ENCODE measurements at places on chromosomes 4 and X.
A peak's percentile ranks its signal among the peaks of the same experiment; 100 is the strongest.

GRCh38 chr4:157076578-157076947 lies 613 bp downstream of the GLRB start:
- no peak for DNase-seq

DNA sequence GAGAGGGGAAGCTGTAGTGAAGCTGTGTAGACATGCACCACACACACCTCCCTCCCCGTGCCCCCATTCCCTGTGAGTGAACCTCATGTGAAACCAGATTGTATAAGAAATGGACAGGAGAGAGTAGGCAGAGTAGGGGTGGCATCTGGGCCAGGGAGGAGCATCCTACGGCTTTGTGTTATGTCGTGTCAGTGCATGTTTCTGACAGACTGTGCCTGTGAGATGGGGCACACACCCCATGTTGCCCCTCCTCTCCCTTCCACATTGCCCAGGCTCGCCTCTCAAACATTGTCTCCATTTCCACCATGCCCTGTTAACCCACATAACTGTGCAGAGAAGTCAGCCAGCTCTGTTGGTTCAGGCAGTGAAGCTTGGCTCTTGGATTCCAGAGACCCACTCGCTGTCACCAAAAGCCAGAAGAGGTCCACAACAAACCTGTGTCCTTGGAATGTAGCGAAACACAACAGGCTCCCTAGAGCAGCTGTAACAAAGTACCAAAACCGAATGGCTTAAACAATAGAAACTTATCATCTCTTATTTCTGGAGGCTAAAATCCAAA lies 56.1 kb downstream of the SLC9A6 start:
- no peak for DNase-seq

- DNase-seq = no peak
Observed at GRCh38 chr4:17515445-17516407, 761 bp downstream of the CLRN2 start.

- DNase-seq = no peak
Observed at GRCh38 chrX:5113128-5113527, 1115.5 kb downstream of the NLGN4X start.

GRCh38 chr4:48172651-48173050 lies 38.6 kb upstream of the TXK start:
- DNase-seq = no peak

GRCh38 chr4:17964576-17964975 lies 57.0 kb downstream of the LCORL start:
- no peak for DNase-seq

- DNase-seq = no peak
Observed at GRCh38 chr4:38180456-38180855, 220.3 kb downstream of the PTTG2 start.

DNA sequence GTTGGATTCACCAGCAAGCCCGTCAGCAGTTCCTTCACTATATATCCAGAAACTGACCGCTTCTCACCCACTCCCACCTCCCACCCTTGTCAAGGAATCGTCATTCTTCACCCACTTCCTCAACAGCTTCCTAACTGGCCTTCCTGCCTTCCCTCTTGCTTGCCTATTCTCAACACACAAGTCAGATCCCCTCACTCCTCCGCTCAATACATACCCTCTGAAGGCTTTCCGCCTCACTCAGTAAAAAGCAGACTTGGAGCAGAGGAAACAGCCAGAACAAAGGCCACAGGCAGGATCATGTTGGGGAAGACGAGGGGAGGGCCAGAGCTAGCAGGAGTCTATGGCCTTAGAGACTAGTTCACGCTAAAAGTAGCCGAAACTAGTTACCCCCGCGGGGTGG lies 23.7 kb downstream of the RWDD4 start:
- DNase-seq = no peak

DNA sequence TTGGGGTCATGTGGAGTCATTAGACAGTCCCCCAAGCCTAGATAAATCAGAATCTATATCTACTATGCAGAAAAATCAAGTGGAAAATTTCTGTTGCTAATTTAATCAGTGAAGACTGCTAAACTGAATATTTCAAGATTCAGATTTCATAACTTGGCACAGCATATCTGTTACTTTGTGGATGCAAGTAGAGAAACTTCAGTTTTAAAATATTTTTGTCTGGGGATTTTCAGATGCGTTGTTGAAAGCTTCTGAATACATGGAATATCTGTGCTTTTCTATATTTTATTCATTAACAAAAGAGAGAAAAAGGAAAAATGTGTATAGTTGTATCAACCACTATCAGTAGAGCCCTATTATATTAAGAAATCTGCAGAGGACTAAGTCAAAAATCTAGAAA lies 4.4 kb downstream of the FGF5 start:
- DNase-seq = no peak

DNA sequence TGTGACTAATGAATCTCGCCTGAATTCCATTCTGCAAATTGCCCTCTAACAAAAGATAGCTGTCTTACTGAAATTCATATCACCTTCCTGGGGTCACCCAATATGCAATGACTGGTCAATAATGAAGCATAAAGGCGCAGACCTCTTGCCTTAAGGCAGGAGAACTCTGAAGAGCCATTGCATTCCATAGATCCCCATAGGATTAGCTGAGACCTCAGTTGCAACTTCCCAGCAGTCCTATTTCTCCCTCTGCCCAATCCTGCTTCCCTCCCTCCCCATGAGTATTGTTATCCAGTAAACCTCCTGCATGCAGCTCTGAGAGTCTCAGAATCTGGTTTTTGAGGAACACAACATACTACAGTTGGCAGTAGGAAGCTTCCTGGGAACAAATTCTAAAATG lies 396.5 kb downstream of the DCAF12L2 start:
- no peak for DNase-seq

- peak; percentile 92 for DNase-seq
Observed at GRCh38 chr4:142402156-142402555, 443.9 kb downstream of the INPP4B start.

DNA sequence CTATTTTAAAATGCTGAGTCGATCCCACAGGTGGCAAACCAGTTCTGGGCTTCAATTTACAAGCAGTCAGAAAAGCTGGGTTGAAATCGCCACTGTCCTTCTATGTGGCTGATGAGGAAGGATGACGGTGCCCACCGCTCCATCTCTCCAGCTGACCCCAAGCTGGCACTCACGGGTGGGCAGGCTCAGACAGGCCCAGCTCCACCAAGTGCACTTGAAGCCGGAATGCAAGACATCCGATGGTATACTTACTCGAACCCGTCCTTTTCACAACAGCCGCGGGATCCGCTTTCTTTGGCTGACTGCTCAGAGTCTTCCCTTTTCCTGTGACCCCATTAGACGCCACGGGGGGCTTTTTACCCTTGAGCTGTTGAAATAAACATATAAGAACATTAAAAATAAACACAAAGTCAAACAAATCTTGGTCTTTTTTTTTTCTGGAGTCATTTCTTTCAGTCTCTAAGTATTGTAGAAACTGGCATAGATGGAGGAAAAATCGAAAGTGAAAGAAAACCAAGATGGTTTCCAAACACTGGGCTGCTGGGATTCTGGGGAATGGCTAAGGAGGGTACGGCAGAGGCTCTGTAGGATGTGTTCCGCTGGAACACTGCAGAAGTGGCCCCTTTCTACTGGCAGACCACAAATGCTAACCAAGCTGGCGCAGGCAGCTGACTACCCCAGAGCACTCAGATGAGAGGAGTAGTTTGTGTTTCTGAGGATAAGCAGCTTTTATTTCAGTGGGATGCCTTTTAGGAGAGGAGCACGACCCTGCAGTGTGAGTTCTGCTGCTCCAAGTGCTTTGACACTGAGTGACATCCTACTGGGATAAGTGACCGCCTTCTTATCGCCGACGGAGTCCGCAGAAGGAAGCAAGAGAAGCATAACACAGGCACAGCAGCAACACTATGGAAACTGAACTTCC lies 160.9 kb downstream of the AFAP1 start:
- DNase-seq = no peak

GRCh38 chr4:188452097-188452496 lies 312.9 kb downstream of the TRIML1 start:
- DNase-seq = no peak

DNA sequence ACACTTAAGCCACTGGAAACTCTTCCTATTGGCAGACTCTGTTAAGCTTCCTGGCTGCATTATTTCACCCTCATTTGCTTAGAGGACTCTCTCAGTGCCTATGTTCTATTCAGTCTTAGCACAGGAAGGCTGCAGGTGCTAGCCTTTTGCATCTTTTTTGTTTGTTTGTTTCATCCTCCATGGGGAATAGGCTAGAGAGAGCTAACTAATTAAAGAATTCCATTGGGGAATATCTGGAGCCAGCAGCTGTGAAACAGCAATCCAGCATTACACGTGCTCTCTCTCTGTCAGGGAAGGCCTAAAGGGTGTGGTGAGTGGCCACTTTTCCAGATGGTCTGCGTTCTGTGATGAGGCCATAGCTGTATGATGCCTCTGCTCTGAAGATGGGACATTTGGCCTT lies 633.6 kb downstream of the SPRY1 start:
- DNase-seq = no peak

GRCh38 chrX:13115146-13115855 lies 70.9 kb upstream of the FAM9C start:
- DNase-seq = no peak

DNA sequence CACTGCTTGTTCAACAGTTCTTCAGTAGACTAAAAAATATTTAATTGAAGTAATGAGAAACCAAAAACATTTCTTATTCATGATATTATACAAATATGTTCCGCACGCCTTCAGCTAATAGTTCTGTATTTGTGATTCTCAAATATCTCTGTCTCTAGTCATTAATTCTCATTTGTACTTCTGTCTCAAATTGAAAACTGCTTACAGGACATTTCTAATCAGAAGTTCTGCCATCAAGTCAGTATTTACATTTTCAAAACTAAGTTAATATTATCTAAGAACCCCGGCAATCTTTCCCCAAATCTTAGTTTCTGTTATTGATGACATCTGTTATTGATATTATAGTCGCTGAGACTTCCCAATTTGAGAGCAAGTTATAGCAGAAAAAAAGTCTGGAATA lies 78.6 kb upstream of the PGRMC2 start:
- DNase-seq = no peak

DNA sequence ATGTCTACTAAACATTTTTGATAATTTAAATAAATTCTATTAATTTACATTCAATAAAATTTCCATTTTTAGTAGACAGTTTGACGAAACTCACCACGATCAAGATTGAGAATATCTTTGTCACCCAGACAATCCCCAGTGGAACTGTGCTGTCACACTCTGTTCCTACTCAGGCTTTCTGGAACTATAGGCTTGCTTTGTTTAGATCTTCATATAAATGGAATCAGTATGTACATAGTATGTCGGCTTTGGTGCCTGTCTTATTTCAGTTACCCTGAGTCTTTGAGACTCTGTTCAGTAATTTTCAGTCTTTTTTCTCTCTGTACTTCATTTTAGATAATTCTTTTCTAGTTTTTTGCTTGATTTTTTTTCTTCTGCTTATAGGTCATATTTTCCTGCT lies 163.5 kb upstream of the EMCN start:
- DNase-seq = no peak

- no peak for DNase-seq
Observed at GRCh38 chrX:128165884-128166408, 113.7 kb upstream of the ACTRT1 start.

DNA sequence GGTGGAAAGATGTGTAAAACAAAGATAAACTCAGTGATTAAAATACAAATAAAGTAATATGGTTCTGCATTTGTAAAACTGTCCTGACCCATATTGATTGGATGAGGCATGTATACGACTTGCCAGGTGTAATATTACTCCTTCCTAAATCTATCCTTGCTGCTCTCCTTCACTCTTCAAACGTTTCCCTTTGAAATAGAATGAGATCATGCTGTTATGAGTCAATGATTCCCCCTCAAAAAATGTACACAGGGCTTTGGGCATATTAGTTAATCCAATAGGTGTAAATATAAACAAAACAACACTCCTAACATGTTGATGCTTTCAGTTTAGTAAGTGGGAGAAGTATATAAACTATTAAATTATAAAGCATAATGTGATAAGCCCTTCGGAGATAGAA lies 117.4 kb upstream of the GPM6A start:
- DNase-seq = no peak

DNA sequence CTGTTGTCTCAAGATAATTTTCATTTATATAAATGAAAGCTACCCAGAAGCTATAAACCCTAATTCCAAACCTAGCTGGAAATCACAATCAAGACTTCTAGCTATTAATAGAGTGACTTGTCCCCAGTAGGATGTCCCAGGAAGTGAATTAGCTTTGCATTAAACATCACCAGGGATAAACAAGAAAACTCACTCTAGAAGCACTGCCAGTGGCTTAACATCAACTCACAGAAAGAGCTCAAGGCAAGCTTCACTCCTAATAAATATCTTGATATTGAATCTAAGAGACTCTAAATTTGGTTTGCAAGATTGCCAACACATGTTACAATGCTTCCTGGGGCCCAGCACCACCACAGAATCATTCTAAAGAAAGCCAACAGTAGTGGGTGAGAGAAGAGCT lies 468.7 kb upstream of the FAM241A start:
- no peak for DNase-seq

- peak; percentile 56 for DNase-seq
Observed at GRCh38 chr4:34183926-34184325, 2060.4 kb downstream of the ARAP2 start.

DNA sequence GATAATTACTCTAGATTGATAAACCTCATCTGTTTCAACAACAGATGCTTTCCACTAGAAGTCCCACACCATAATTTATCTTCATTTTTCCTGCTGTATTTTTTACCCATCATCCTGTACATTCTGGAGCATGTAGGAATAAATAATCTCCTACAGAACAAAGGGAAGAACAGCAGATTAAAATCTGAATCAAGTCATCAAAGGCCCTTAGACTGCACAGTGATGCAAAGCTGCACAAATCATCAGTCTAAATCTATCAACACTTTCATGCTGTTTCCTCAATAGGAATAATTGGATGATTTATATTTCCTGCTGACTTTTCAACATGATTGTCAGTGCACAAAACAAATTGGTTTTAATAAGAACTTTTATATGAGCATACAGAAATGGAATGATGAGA lies 1143.9 kb downstream of the STIM2 start:
- peak; percentile 24 for DNase-seq

- DNase-seq = no peak
Observed at GRCh38 chr4:187995322-187996207, at the start of gene ZFP42. TSS of gene ZFP42 (plus strand) at chr4:187995771. CDS start at chr4:188002808, 7,037 bp downstream.

DNA sequence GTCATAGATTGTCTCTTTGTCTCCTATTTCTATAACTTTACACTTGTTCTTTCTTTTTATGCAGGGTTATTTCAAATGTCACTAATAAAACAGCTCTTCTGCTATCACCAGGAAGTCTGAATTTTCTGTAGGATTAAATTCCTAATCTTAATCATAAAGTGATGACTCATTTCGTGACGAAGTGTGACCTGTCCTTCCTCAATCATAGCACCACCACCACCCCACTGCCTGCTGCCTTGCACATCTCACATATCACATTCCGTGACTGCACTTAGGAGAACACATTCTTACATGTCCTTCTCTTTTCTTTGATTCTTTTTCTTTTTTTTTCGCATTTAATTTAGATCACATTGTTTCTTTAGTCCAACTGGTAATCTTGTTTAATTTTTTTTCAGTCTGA lies 57.7 kb upstream of the UGT2B7 start:
- DNase-seq = no peak

- no peak for DNase-seq
Observed at GRCh38 chr4:12139296-12139695, 710.6 kb upstream of the HS3ST1 start.

- DNase-seq = no peak
Observed at GRCh38 chr4:1473718-1474117, 67.5 kb upstream of the NKX1-1 start.

- DNase-seq = peak; percentile 58
Observed at GRCh38 chr4:137956256-137956655, 285.9 kb downstream of the SLC7A11 start.
